OCI-M1 (cell line): ENCODE measurements at places on chromosomes 3 and 15.
A peak's percentile ranks its signal among the peaks of the same experiment; 100 is the strongest.

DNA sequence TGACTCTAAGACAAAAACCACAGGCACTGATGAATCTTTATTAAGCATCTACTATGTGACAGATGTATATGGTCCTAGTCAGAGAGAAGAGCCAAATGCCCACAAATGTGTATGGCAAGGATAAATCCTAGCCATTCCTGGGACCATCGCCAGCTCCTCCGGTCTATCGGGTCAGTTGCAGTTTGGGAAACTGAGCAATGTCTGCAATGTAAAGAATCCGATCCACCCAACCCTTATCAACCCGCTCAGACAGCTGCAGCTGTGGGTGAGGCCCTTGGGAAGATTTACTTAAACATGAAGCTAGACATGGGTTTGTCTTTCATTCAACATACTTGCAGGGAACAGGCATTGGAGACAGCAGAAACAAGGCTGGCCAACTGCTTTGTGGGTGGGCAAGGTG is 40.5 kb upstream of the CDV3 start:
- DNase-seq: no peak

- DNase-seq: no peak
These were observed 567.3 kb upstream of the ZNF385D start for GRCh38 chr3:22318325-22318724.

DNA sequence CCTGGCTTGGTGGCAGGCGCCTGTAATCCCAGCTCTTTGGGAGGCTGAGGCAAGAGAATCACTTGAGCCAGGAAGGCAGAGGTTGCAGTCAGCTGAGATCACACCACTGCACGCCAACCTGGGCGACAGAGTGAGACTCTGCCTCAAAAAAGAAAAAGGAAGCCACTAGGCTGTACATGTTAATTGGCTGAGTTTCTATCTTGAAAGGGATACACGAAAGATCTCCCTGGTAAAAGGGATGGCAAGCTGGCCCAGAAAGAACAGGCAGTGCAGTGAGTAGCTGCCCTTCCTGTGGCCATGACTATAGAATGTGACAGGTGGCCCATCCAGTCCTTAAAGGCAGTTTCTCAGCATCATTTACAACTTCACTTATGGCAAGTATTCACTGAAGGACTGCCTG is 12.3 kb downstream of the LRIG1 start:
- no peak for DNase-seq

DNA sequence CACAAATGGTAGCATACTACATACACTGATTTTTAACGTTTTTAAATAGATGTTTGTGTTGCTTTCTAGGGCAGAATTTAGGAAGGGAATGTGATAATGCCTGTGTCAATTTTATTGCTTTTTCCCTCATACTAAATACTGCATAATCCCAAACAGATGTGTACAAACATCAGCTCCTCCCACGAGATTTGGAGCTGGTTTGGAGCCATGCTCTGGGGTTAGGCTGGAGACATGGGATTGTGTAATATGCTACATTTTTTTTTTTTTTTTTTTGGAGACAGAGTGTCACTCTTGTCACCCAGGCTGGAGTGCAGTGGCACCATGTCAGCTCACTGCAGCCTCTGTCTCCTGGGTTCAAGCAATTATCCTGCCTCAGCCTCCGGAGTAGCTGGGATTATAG is 80.1 kb downstream of the EBLN2 start:
- DNase-seq: no peak

DNA sequence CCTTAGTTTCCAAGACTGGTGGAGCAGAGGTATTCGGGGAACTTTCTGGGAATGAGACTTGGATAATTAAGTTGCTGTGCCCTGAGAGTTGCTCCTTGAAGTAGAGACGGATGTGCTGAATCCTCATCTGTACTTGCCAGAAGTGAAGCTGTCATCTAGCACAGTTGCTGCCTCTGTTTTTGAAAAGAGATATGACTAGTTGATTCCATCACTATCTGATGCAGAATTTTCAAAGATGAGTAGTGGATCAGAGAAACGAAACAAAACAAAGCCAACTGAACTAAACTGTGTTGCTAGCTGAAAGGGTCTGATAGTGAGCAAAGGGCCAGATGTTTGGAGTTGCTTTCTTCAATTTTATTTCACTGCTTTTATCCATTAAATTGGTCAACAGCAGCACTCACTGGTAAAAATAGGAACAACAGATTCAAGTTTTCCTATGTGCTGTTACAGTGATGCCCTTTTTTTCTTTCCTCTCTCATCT is 52.7 kb downstream of the MITF start:
- peak; percentile 92 for DNase-seq

DNA sequence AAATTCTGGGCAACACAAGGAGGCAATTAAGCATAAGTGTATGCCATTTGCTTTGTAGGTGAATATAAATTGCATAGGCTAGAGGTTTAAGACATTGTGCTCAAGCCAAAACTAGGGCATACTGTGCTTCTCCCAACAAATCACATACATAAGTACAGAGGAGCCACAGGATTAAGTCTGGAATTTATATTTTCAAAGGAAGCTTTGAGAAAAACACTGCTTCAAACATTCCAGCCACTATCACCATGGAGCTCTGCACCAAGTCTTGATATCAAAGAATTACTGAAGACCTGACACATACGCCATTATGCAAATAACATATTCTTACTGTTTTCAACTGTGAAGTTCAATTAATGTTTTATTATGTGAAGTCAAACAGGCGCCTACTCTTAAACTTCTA is 119.4 kb upstream of the NPHP3 start:
- no peak for DNase-seq

- DNase-seq: no peak
These were observed 307.0 kb upstream of the THBS1 start for GRCh38 chr15:39273717-39274411.
